H54 (cell line): ENCODE measurements at places on chromosomes 3 and 15.

DNA sequence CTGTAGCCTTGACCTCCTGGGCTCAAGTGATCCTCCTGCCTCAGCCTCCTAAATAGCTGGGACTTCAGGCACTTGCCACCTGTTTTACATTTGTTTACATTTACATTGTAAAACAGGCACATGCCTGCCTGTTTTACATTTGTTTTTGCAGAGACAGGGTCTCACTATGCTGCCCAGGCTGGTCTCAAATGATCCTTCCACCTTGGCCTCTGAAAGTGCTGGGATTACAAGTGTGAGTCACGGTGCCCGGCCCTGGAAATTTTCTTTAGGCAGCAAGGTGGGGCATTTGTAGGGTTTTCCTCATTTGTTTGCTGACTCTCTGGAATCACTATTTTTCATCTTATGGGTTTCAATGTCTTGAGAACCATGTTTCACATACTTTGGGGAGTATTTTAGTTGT, 25.0 kb downstream of the PIF1 start:
- no peak for DNase-seq

DNA sequence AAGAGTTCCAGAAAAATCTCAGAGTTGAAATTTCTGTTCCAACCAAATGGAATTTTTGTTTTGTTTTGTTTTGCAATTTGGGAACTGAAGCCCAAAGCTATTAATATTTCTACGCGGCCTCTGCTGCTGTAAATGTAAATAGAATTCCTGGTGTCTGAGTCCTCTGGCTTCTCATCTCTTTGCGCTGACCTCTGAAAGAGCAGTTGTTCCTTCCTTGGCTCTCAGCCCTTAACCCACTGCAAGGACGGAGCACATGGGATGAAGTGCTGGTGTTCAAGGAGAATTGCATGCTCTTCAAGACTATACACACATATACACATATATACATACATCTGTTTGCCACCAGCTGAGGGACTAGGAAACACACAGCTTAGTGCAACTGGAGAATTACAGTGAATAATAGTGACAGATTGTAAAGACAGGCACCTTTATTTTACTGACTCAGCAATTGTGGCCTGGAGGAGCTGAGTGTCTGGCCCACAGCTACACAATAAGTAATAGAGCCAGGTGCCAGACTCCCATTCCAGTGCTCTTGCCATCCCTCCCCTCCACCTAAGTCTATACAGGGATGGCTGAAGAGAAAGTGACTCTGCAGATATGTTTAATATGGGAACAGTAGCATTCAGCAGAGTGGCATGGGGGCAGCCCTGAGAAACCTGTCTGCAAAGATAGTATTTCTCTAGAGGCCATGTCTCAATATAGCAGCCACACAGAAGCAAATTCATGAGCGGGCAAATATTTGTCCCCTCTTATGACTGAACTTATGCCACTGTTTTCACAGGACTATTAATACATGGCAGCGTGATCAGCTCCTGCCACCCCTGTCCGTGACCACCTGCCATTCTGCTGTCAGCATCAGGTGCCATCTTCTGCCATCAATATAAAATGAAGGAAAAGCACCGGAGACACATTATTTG, 42.3 kb downstream of the NEK10 start:
- DNase-seq = peak; percentile 26

- DNase-seq = no peak
Observed at GRCh38 chr15:66655997-66656396, 46.0 kb upstream of the SMAD6 start.

GRCh38 chr3:124115279-124115678, 123.4 kb upstream of the ROPN1 start:
- no peak for DNase-seq

DNA sequence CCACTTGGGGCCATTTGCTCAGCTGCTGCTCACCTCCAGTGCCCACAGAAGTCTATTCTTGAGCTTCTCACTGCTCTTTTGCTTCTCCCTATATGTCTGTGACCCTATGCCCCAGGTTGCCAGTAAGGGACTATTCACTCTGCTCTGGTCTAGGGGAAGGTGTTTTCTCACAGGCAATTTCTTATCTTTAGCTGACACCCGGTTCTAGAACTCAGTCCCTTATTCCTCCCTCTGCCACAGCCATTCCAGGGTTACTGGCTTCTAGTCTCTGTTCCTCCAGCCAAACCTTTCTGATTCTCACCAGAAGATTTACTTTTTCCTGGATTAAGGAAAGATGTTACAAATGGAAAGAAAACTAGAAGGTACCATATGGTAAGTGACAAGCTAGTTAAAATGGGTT, 574.0 kb downstream of the NTRK3 start:
- DNase-seq = no peak

- DNase-seq = no peak
Observed at GRCh38 chr3:67286586-67286985, 288.5 kb downstream of the KBTBD8 start.

- DNase-seq = no peak
Observed at GRCh38 chr3:158739078-158739477, 6.8 kb upstream of the RARRES1 start.

- no peak for DNase-seq
Observed at GRCh38 chr3:123350971-123351370, 97.9 kb downstream of the ADCY5 start.

DNA sequence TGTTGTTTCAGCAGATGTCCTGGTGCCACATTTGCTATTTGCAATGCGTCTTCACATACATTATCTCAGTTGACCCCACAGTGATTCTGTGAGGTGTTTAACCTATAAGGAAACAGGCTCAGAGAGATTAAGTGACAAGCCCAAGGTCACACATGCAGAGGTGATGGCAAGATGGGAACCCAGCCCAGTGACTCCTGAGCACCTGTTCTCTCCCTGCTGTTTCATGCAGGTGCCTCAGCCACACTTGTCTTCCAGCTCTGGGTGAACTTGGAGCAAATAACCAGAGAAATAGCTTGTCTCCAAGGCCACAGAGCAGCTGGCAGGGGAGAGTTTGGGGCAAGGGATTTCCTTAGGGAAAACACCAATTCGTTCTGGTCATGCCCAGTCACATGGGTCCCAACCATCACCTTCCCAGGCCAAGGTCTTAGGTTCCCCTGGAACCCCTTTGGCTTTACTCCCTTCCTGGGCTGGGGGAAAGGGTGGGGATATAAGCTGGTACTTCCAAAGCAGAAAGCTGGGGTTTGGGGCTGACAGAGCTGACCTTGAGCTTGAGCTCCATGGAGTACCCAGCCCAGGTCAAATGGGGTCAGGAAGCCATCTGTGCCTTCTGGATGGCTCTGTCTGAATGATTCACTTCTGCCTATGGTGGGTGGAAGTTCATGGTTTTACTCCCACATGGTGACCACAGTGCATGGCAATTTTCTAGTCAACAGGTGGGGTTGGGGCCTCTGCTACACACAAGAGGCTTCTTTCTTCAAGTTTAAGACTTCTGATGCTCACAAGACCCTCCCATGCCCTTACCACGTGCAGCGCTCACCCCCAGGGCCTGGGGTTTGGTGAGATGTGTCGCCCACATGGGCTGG, 22.4 kb downstream of the LIPC start:
- DNase-seq = no peak

GRCh38 chr15:49946681-49947080, 172.4 kb downstream of the ATP8B4 start:
- DNase-seq = no peak

DNA sequence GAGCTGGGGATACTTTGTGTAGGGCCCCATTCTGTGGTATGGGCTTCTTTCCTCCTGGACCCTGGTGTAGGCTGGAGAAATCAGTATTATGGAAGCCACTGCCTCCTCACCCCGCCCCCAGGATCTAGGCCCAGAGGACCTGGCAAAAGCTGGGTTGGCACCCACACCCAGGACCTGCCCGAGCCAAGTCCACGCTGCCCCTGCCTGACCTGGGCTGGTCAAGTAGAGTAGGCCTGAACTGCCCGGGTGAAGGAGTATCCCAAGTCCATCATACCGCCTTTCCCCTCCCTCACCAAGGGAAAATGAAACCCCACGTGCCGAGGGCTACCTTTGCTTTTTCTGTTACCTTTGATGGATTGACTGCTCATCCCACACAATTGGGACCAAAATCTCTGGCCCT, 37.7 kb upstream of the TRAK1 start:
- no peak for DNase-seq

DNA sequence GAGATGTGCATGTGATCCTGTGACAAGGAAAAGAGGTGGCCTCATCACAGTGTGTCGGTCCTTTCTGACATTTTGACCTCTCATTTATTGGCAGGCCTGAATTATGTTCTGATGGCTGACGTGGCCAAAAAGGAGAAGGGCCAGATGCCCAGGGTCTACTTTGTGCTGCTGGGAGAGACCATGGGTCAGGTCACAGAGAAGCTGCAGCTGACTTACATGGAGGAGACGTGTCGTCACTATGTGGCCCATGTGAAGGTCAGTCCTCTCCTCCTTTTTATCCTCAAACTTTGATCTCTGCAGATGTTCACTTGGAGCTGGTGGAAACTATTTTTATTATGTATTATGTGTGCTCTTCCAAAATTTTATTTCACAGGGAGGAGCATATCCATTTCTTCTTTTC, 319.3 kb upstream of the CTDSPL start:
- no peak for DNase-seq

DNA sequence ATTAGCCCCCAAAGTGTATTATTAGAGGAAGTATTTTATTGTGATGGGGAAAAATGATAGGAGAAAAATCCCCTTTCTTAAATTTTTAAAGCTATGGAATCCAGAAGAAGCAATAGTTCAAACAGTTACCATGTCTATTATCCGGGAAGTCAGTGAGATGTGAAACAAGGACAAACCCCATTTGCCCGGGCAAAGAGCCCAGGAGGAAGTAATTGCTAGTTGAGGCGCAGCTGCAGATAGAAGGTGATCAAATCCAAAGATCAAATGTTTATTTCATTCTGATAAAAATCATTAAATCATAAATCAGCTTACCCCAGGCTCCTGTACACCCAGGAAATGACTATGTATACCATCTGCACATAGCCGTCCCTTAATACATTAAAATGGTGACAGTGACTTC, 204.0 kb upstream of the CRBN start:
- no peak for DNase-seq

GRCh38 chr3:127688416-127689265, 15.9 kb downstream of the ABTB1 start:
- DNase-seq = no peak

DNA sequence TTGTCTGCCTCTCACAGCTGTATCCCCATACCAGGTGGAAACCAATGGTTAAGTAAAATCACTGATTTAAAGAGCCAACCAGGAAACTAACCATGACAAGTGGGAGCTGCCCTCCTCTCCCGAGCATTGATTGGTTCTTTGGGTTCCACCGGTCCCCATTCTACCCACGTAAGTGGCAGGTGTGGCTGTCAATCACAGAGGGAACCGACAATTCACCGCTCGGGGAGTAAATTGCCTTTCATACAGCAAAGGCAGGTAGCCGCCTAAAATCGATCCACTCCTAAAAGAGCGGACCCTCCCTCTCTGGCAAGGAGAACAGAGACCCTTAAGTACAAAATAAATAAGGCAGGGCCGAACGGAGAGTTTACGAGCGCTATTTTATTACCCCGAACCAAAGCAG, 1.2 kb downstream of the ERC2 start:
- DNase-seq = peak; percentile 43

- DNase-seq = no peak
Observed at GRCh38 chr15:63595688-63596087, 1.5 kb upstream of the FBXL22 start.

- no peak for DNase-seq
Observed at GRCh38 chr3:29186131-29186599, 94.7 kb upstream of the RBMS3 start.

DNA sequence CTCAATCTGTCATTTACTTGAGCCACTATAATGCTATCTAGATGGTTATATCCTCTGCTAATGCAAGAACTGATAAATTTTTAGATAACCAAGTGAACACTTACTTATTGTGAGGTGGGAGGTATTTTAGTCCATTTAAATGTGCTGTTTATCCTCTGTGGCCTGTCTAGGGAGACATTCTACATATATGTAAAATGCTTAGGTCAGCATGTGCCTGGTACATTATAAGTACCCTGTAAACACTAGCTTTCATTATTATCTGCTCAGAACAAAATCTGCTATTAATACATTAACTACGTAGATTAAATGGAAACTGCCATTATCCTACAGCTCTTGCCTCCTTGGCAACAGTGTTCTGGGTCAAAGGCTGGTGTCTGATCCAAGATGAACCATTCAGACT, 41.8 kb upstream of the MAPKBP1 start:
- no peak for DNase-seq

DNA sequence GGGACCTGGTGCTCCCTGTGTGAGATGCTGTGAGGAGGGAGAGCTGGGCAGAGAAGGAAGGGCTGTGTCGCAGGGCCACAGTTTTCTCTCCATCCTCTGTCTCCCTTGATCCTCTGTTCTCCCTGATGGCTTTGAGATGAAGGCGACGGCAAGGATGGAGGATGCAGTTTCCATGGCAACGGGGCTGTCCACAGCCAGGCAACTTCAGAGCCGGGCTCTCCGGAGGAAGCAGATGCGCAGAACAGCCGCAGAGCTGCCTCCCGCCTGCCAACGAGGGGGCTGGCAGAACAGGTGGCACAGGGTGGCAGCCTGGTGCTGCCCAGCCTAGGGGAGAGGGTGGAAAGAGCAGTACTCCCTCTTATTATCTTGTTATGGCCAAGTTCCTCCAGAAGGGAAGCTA, 9.9 kb upstream of the GRM2 start:
- no peak for DNase-seq

- DNase-seq = no peak
Observed at GRCh38 chr15:63109498-63109897, 12.2 kb upstream of the LACTB start.

DNA sequence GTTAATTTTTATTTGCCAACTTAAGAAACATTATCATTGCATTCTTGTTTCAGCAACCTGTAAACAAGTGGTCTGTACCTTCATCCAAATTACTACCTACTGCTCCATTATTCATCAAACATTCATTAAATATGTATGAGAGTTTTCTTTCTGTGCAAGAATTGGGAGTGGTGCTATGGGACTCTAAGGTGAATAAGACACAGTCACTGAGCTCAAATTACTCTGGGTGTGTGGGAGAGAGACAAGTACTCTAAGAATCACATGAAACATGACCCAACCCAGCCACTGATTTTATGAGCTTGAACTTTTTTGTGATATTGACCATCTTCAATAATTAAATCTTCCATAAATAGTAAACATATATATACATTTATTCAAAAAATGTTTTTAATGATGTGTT, 227.2 kb upstream of the TP63 start:
- no peak for DNase-seq
